Stimulated activated CD8-positive, alpha-beta memory T cell treated with anti-CD3 and anti-CD28 coated beads, Interleukin-7, amount 100 ng/mL, for 48 hours (primary cell): ENCODE measurements at places on chromosomes 2 and 18.

- no peak for DNase-seq
Observed at GRCh38 chr2:218471982-218472381, 53.1 kb downstream of the VIL1 start.

DNA sequence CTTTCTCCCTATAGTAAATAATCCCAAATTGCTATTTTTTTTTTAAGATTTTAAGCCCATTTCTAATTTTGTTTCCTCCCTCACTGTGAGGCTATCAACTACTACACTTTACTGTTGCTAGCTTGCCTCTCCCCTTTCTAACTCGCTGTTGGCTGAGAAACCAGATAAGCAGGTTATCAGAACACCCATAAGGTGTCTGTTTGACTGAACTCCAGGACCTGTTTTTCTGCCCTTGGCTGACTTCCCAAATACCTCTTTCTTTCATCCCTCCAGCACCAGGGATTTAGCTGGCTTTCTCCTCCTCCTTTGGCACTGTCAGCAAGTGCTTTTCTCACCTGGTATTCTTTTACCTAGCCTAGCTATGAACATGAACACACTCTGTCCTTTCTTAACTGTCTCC, 11.1 kb downstream of the TRAK2 start:
- no peak for DNase-seq

DNA sequence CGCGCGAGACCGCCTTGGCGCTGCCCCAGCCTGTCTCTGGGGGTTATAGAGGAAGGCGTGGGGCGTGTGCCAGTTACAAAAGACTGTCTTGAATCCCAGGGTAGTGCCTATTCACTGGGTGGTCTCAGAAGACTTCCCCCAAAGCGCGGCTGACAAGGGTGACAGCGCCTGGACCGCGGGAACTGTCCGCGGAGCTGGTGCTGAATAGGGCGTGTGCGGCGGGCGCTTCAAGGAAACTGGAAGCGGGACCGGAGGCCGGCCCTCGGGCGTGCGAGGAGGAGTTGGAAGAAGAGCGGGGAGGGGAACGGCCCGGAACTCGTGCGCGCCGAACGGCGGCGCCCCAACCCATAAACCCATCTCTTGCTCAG, 2.3 kb downstream of the EGR4 start:
- DNase-seq, result no peak

- no peak for DNase-seq
Observed at GRCh38 chr2:40032650-40033319, 253.7 kb upstream of the THUMPD2 start.

DNA sequence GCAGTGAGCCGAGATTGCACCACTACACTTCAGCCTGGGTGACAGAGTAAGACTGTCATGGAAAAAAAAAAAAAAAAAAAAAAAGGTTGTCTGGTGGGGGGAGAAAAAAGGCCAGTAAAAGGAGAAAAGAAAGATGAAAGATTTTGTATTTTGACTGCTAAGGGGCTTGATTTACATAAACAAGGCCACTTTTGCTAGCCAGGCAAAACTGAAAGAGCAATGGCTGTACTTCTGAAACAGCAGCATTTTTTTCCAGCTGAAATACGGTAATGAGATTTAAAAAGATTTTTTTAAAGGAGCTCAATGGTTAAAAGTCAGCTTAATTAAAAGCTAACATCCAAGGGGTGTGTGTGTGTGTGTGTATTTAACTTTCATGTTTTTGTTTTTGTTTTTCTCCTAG, 11.3 kb upstream of the OXER1 start:
- no peak for DNase-seq
